ENCODE measurements at places on chromosomes 4 and X. TPM values are rescaled to one million over a fixed set of nuclear protein-coding genes. Genes with fewer than 3 reads are reported as not detected.

The PPP4R3C gene
- total RNA-seq, result not detected

GRCh38 chrX:75228854-75229253, 45.0 kb upstream of the UPRT start:
- DNase-seq, result no peak
- H3K4me3 ChIP-seq, result no peak overlapping the region
- H3K27ac ChIP-seq, result no peak overlapping the region
- H3K4me1 ChIP-seq, result peaks cover 15% of the 10 kb centered on the region

GRCh38 chrX:11111947-11112346, 815 bp downstream of the HCCS start:
- H3K4me3 ChIP-seq, result no peak overlapping the region
- peaks cover 21% of the 10 kb centered on the region for H3K36me3 ChIP-seq
- peak overlapping the region; percentile 63 for H3K27ac ChIP-seq
- no peaks in the 10 kb centered on the region for H3K27me3 ChIP-seq
- H3K4me1 ChIP-seq, result peaks cover 6% of the 10 kb centered on the region
- DNase-seq, result no peak

The PPEF1 gene
- 1.2 TPM for total RNA-seq

- peaks cover 8% of the 10 kb centered on the region for H3K4me1 ChIP-seq
- H3K4me3 ChIP-seq, result no peak overlapping the region
- no peaks in the 10 kb centered on the region for H3K36me3 ChIP-seq
Observed at GRCh38 chr4:138898282-138898681, 117.3 kb upstream of the NOCT start.

The PNCK gene
- total RNA-seq, result 8.6 TPM

DNA sequence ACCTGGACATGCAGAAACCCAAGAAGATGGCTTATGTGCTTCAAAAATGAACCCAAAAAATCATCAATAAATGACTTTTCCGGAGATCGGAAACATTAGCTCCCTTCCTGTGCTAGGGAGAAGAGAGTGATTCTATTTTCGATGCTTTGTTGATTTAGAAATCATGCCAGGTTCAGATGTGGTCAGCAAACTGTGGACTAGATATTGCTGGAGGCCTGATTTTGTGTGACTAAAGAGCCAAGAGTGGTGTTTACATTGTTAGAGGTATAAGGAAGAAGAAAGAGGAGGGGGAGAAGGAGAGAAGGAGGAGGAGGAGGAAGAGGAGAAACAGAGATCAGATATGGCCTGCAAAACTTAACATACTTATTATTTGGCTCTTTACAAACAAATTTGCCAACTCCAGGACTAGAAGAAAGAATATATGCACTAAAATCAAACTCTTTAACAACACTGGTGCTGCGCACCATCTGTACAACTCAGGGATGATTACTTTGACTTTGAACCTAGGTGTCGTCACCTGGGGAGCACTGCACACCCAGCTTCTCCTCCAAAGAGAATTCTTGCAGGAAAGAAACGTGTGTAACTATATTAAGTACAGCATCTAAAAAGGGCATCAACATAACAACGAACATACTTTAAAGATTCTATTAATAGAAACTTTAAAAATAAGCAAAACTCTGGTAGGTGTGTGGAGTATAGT, 664.9 kb upstream of the LCORL start:
- no peak overlapping the region for H3K27ac ChIP-seq
- H3K4me3 ChIP-seq, result no peak overlapping the region
- peaks cover 12% of the 10 kb centered on the region for H3K36me3 ChIP-seq
- no peak for DNase-seq
- H3K27me3 ChIP-seq, result peaks cover 2% of the 10 kb centered on the region
- peaks cover 39% of the 10 kb centered on the region for H3K4me1 ChIP-seq

GRCh38 chr4:29708473-29708872, 1011.7 kb upstream of the PCDH7 start:
- no peak overlapping the region for H3K27ac ChIP-seq
- no peaks in the 10 kb centered on the region for H3K4me1 ChIP-seq
- no peaks in the 10 kb centered on the region for H3K27me3 ChIP-seq
- DNase-seq, result no peak
- H3K36me3 ChIP-seq, result peaks cover 22% of the 10 kb centered on the region

The PFKFB1 gene
- 1.1 TPM for total RNA-seq

- no peak overlapping the region for H3K27ac ChIP-seq
- no peaks in the 10 kb centered on the region for H3K27me3 ChIP-seq
- H3K4me1 ChIP-seq, result peaks cover 13% of the 10 kb centered on the region
- no peak for DNase-seq
- no peaks in the 10 kb centered on the region for H3K36me3 ChIP-seq
Observed at GRCh38 chrX:103467887-103468286, 51.4 kb downstream of the RAB40A start.

DNA sequence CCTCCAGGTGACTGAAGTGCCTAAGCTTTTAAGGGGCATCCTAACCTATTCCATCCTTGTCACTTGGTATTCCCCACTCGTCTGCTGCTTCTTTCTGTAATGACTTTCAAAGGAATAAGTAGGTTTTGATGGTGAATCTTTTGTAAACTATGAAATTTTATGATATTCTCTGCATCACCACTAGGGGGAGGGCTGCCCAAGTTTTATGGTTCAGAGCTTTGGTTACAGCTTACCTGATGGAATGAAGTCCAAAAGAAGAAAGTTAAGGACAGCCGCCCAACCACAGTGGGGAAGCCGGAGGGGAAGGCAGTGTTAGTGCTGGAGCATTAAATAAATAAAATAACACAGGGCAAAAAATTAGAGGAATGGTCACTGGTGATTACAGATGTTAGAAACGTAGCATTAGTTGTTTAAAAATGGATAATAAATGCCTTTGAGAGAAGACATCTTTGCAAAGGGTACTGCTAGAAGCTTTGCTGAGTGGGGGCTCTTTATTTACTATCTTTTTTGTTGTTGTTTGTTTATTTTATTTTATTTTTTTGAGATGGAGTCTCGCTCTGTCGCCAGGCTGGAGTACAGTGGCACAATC, 204.9 kb downstream of the GBA3 start:
- no peaks in the 10 kb centered on the region for H3K27me3 ChIP-seq
- DNase-seq, result peak; percentile 55
- peaks cover 7% of the 10 kb centered on the region for H3K36me3 ChIP-seq
- no peak overlapping the region for H3K4me3 ChIP-seq
- no peak overlapping the region for H3K27ac ChIP-seq

DNA sequence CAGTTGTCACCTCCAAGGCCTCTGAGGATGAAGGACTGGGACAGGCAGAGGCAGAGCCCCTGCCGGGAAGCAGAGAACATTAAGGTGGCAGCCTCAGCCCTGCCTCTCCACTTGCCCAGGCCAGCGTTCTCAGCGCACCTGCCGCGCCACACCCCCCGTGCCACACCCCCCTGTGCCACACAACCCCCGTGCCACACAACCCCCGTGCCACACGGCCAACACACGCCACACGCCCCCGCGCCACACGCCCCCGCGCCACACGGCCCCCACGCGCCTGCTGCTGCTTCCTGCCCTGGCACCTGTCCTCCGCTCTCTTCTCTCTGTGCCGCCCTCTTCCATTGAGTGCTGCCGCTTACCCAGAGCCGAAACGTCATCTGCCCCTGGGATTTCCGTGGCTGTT, 58.0 kb upstream of the ZFP42 start:
- no peaks in the 10 kb centered on the region for H3K36me3 ChIP-seq
- DNase-seq, result no peak
- H3K27me3 ChIP-seq, result no peaks in the 10 kb centered on the region
- H3K4me3 ChIP-seq, result no peak overlapping the region

DNA sequence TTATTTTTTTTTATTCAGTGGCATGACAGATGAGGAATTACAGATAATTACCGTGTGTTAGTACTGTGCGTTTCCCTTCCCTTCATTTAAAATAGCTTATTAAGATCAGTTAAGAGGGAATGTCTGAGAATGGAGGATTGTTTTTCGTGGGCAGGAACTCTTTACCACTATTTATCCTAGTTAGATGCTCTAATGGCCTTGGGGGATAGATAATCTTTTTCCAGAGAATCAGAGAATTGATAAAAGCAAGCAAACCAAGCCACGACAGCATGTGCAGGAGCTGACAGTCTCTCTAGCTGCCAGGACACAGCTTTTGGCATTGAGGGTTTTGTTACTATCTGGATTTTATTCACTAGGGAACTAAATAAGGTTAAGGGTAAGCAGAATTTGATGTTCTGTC, 128.7 kb downstream of the DCLK2 start:
- H3K4me3 ChIP-seq, result no peak overlapping the region
- no peak for DNase-seq
- peaks cover 9% of the 10 kb centered on the region for H3K27me3 ChIP-seq

The ASB12 gene
- total RNA-seq, result 0.60 TPM

- no peaks in the 10 kb centered on the region for H3K36me3 ChIP-seq
- H3K4me1 ChIP-seq, result peaks cover 3% of the 10 kb centered on the region
- H3K4me3 ChIP-seq, result no peak overlapping the region
- no peaks in the 10 kb centered on the region for H3K27me3 ChIP-seq
Observed at GRCh38 chr4:6761649-6762615, 20.6 kb upstream of the KIAA0232 start.

GRCh38 chr4:11608992-11609391, 180.3 kb upstream of the HS3ST1 start:
- H3K27me3 ChIP-seq, result no peaks in the 10 kb centered on the region
- H3K4me1 ChIP-seq, result peaks cover 6% of the 10 kb centered on the region
- no peak overlapping the region for H3K4me3 ChIP-seq
- DNase-seq, result no peak
- peaks cover 20% of the 10 kb centered on the region for H3K36me3 ChIP-seq

DNA sequence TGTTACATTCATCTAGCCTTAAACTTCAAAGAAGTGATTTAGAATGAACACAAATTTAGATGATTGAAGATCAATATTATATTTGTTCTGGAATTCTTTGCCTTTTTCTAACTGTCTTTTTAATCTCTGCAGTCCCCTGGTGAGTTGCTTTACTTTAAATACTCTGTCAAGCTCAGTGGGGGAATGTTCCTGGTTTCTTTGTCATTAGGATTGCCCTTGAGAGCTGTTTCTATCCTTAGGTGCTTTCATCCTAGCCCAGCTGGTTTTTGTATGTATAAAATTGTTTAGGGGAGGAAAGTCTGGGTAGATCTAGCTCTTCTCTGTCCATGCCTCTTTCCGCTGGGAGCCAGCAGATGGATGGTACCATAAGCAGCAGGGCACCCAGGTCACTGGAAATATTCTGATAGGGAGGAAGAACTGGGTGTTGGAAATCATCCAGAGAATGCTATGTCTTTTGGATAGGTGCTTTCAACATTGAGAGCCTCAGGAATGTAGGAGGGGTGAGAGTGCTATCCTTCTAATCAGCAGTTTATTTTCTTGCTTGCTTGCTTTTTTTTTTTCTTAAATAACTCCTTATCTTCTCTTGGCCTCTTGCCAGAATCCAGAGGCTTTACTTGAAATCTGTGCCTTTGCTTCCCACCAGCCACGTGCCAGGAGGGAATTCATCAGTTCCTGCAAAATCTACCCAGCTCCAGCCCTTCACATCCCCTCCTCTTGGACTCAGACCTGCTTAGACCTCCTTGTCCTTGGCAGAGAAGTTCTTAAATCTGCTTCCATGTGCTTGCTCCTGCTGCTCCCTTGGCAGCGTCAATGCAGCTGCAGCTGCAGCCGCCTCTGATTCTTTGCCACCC, 215.3 kb upstream of the ANXA3 start:
- H3K36me3 ChIP-seq, result peaks cover 61% of the 10 kb centered on the region
- no peak for DNase-seq
- H3K4me3 ChIP-seq, result peak overlapping the region; percentile 13
- no peaks in the 10 kb centered on the region for H3K27me3 ChIP-seq
- peak overlapping the region; percentile 20 for H3K27ac ChIP-seq
